ENCODE measurements at places on chromosomes 7 and 10. TPM values are rescaled to one million over a fixed set of nuclear protein-coding genes. Genes with fewer than 3 reads are reported as not detected.

DNA sequence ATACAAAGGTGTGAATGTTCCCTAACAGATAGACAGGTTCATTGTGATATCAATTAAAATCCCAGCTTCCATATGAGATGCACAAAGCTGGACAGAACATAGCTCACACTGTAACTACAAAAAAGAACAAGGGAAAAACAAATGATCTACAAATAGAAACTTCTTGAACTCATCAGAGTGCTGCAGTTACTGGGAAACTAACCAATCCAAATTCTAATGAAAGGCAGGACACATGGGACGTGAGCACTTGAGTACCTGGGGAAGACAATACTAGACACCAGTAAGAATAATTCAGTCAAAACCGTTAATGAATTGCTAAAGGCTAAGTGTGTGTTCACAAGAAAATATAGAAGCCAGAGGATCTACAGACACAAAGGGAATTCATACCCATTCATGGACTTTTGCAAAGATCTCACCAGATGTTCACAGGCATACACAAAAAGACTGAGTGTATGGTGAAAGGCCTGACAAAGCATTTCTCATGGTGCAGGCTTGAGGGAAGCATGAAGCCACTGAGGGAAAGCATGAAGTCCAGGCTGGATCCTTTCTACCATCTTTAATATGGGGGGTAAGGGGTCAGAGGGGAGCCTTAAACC, 7.8 kb upstream of the GPR22 start:
- no peak overlapping the region for H3K4me3 ChIP-seq
- peaks cover 4% of the 10 kb centered on the region for H3K36me3 ChIP-seq
- 0 out of 2 replicates have a peak overlapping the region, but pooled peaks have one; percentile 0 for H3K27ac ChIP-seq
- H3K27me3 ChIP-seq = peaks cover 1% of the 10 kb centered on the region
- H3K4me1 ChIP-seq = peaks cover 14% of the 10 kb centered on the region

GRCh38 chr7:7426676-7427075, 109.0 kb downstream of the COL28A1 start:
- no peak for DNase-seq
- H3K4me3 ChIP-seq = no peak overlapping the region
- H3K27me3 ChIP-seq = no peaks in the 10 kb centered on the region
- peaks cover 58% of the 10 kb centered on the region for H3K4me1 ChIP-seq
- peaks cover 7% of the 10 kb centered on the region for H3K36me3 ChIP-seq

GRCh38 chr10:98538472-98538871, 91.7 kb upstream of the HPS1 start:
- no peak for DNase-seq
- H3K27me3 ChIP-seq = no peaks in the 10 kb centered on the region
- H3K4me3 ChIP-seq = no peak overlapping the region
- H3K36me3 ChIP-seq = no peaks in the 10 kb centered on the region
- peaks cover 32% of the 10 kb centered on the region for H3K4me1 ChIP-seq
- no peak overlapping the region for H3K27ac ChIP-seq

DNA sequence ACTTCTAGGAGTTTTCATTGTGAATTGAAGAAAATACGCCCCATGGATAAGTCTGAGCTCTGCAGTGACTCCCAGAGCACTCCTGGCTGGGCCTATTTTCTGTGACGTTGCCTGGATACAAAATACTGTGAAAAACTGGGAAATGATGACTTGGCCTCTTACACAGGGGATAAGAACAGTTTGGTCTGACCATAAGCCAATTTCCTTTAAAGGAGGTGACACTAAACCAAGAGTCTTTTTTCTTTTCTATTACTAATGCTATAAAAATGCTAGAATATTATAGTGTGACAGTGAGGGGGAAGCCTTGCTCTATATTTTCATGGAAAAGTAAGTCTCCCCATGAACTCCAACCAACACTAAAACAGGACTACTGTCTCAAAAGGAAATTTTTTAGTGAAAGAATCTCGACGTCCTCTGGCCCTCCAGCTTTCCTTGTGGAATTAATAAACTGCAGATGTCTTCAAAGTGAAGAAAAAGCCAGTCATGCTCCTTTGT, 45.5 kb downstream of the MYOF start:
- peaks cover 98% of the 10 kb centered on the region for H3K4me1 ChIP-seq
- peaks cover 8% of the 10 kb centered on the region for H3K27me3 ChIP-seq
- peak overlapping the region; percentile 77 for H3K4me3 ChIP-seq

- H3K36me3 ChIP-seq = no peaks in the 10 kb centered on the region
- H3K4me3 ChIP-seq = no peak overlapping the region
- H3K27ac ChIP-seq = no peak overlapping the region
- no peaks in the 10 kb centered on the region for H3K4me1 ChIP-seq
- no peak for DNase-seq
- no peaks in the 10 kb centered on the region for H3K27me3 ChIP-seq
These were observed 13.5 kb downstream of the SFMBT2 start for GRCh38 chr10:7397049-7398035.

GRCh38 chr7:80916770-80917741, 1.8 kb downstream of the SEMA3C start:
- H3K4me1 ChIP-seq = peaks cover 74% of the 10 kb centered on the region
- H3K27me3 ChIP-seq = no peaks in the 10 kb centered on the region
- DNase-seq = peak; percentile 79
- H3K36me3 ChIP-seq = peaks cover 45% of the 10 kb centered on the region
- H3K4me3 ChIP-seq = peak overlapping the region; percentile 96
- H3K27ac ChIP-seq = peak overlapping the region; percentile 76

DNA sequence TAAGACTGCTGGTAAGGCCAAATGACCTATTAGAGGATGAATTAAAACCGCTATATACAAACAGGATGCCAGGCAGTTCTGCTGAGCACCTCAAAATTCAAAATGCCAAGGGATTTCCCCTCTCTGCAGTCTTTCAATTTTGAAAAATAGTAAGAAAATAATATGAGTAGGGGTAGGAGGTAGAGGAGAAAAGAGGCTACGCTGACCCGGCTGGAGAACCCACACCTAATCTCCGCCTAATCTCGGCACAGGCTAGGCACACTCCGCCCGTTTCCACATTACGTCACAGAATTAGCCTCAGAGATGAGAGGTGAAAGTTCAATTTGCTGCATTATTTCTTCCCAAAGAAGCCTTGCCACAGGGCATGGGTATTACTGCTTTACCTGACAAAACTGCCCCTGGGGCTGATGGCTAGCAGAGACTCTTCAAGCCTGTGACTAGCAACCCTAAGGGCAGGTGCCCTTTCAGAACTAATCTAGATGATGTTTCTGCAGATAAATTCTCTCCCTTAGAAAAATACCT, 21.3 kb upstream of the SPOCK2 start:
- no peaks in the 10 kb centered on the region for H3K36me3 ChIP-seq
- no peak overlapping the region for H3K4me3 ChIP-seq
- H3K27me3 ChIP-seq = no peaks in the 10 kb centered on the region
- DNase-seq = no peak

- H3K4me3 ChIP-seq = no peak overlapping the region
- no peaks in the 10 kb centered on the region for H3K36me3 ChIP-seq
- no peaks in the 10 kb centered on the region for H3K27me3 ChIP-seq
- H3K27ac ChIP-seq = no peak overlapping the region
- DNase-seq = peak; percentile 22
- no peaks in the 10 kb centered on the region for H3K4me1 ChIP-seq
These were observed 98.8 kb downstream of the SEMA3E start for GRCh38 chr7:83550100-83550499.

DNA sequence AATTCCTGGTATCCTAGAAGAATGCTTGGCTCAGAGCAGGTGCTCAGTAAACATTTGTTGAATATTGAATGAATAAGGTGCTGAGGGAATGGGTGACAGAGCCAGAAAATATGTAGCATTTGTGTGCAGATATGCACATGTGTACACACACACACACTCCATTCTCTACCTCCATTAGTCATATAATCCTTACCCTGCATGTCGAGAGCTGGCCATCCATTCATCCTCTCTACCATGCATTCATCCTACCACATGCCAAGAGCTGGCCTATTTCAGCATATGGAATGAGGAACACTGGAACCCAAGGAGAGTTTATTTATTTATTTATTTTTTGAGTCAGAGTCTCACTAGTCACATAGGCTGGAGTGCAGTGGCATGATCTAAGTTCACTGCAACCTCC, 284.8 kb downstream of the PLXNA4 start:
- H3K4me1 ChIP-seq = peaks cover 6% of the 10 kb centered on the region
- DNase-seq = no peak
- H3K4me3 ChIP-seq = no peak overlapping the region
- no peak overlapping the region for H3K27ac ChIP-seq

DNA sequence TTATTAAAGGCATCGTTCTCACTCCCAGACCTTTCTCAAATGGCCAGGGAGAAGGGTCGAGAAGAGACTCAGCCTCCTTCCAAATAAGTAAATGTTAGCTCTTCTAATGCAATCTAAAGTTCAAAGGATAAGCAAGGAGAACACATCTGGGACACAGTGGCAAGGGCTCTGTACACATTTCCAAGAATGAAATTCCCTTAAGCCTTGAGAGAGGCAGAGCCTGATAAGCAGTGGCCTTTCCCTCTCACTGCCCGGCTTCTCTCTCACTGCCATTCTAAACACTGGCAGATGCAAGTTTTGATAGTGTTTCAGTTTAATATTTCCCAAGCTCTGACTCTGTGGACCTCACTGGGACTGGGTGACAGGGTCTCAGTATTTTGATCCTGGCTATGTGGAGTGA, 35.1 kb upstream of the EXOC4 start:
- H3K27me3 ChIP-seq = peaks cover 12% of the 10 kb centered on the region
- H3K4me3 ChIP-seq = no peak overlapping the region
- H3K27ac ChIP-seq = no peak overlapping the region
- no peak for DNase-seq

- no peaks in the 10 kb centered on the region for H3K27me3 ChIP-seq
- peak; percentile 46 for DNase-seq
- no peak overlapping the region for H3K4me3 ChIP-seq
- H3K4me1 ChIP-seq = peaks cover 13% of the 10 kb centered on the region
These were observed 96.3 kb downstream of the ALOX5 start for GRCh38 chr10:45470098-45471012.

DNA sequence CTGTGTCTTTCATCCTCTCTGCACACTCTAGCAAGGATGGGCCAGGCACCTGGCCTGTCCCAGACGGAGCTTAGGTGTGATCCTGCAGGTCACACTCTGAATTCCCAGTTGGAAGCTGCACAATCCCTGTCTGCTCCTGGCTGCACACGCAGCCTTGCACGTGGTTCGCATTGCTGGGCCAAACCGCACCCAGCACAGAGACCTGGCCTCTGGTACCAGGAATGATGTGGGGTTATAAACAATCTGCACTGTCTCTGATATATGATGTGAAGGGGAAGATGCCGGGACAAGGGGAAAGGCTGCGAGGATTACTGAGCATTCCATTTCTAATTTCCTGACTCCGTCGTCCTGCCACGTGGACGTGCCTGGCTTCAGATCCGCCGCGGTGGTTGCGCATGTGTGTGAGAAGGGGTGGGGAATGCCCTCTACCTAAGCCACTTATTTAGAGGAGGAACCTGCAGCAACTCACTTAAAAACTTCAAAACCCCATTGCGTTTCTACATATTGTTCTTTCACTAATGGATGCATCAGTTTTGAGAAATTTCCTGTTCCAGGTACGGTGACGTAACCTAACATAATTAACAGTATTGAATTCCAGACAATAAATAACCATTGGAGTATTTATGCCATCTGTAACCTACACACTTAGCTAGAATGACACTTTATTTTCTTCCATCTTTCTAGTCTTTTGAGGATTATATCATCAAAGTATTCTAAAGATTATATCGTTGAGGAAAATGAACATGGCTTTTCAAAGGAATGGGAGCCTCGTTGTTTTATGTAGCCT, 559.7 kb upstream of the MGMT start:
- no peak overlapping the region for H3K4me3 ChIP-seq
- peaks cover 1% of the 10 kb centered on the region for H3K27me3 ChIP-seq
- H3K36me3 ChIP-seq = no peaks in the 10 kb centered on the region

GRCh38 chr7:18997477-18998150, 119.8 kb downstream of the TWIST1 start:
- no peak overlapping the region for H3K4me3 ChIP-seq
- no peak for DNase-seq

DNA sequence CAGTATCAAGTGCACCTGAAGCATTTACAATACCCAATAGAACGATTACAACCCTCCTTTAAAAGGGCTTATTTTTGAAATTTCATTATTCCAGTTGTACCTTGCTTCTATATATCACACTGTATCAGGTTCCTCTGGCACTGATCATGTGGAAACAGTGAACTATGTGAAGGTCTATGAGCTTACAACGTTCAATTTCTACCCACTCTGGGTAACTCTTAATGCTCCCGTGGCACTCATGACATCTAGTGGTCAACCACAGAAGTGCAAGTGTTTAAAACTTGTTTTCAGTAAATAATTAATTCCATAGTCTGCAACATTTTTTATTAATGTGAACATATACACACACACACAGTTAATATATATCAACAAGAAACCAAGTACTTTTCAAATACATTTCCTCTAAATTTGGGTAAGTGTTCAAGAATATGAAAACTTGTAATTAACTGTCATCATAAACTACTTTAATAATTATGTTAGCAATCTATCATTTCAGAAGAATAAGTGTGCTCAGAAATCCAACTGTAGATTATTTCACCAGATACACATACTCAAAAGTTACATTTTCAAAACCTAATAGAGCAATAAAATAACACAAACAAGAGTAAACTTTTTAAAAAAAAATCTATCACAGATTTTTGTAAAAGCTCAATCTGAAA, 61.0 kb downstream of the MPP7 start:
- H3K4me3 ChIP-seq = no peak overlapping the region
- peak; percentile 43 for DNase-seq
- no peaks in the 10 kb centered on the region for H3K4me1 ChIP-seq
- H3K27me3 ChIP-seq = peaks cover 13% of the 10 kb centered on the region
- no peak overlapping the region for H3K27ac ChIP-seq
- H3K36me3 ChIP-seq = no peaks in the 10 kb centered on the region

- H3K4me3 ChIP-seq = no peak overlapping the region
- no peaks in the 10 kb centered on the region for H3K4me1 ChIP-seq
- no peaks in the 10 kb centered on the region for H3K36me3 ChIP-seq
- peaks cover 60% of the 10 kb centered on the region for H3K27me3 ChIP-seq
- no peak for DNase-seq
These were observed 8.0 kb upstream of the CDH23 start for GRCh38 chr10:71388583-71389310.

GFRA1 gene
- total RNA-seq = 17.4 TPM

STEAP1B gene
- total RNA-seq = 89.5 TPM

TMEM196 gene
- total RNA-seq = not detected

MMRN2 gene
- 1.5 TPM for total RNA-seq

FAM25C gene
- total RNA-seq = not detected

All from HFFc6 (cell line).